ENCODE measurements at places on chromosomes 3 and 15.

DNA sequence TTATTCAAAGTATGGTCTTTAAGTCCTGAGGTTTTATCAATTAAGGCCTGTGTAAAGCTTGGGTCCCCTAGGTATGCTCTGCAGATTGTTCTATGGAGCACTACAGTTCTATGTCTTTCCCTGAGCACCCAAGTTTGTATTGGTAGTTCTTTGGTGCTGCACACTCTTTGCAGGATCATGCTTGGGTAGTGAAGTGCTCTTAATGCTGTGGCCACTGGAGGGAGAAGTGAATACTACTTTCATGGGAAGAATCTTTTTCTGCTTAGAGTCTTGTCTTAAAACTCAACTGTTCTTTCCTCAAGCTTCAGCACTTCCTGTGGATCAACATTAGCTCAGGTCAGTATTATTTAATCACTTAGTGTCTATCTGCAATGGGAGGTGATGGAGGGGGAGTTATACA is 93.6 kb upstream of the CFAP20DC start:
- DNase-seq, result no peak

- DNase-seq, result no peak
Observed at GRCh38 chr3:128881576-128881975, 2.2 kb downstream of the ACAD9 start.

DNA sequence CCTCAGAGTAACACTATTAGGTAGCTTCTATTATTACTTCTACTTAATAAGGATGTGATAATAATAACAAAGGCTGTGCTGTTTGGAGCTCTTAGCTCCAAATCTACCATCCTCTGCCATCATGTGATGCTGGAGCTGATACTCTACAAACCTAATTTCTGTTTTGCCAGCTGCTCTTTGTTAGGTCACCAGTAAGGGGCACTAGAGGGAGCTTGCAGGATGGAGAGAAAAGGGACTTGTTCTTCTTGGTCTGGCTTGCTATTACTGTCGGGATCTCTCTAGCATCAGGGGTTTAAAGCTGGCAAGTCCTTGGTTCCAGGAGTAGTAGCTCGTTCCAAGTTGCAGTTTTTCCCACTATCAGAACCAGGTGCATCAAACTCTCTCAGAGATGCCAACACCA is 194.9 kb upstream of the KBTBD8 start:
- DNase-seq, result peak; percentile 79

- peak; percentile 20 for DNase-seq
Observed at GRCh38 chr3:9279966-9280365, 30.5 kb upstream of the SRGAP3 start.

DNA sequence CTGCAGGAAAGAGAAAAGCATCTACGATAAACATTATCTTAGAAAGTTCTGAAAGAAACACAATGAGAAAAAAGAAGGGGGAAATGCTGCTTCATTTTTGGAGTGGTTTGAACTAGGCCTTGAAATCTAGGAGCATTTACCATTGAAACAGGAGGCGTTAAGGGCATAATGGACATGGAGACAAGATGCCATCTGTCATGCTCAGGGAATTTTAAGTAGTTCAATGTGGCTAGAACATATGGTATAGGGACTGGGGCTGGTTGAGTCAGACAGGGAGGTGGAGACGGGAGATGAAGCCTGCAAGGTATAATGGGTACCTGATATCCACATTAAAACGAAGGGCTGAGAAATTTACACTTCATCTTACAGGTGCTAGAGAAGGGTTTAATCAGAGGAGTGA is 10.4 kb upstream of the PLAAT1 start:
- DNase-seq, result no peak

DNA sequence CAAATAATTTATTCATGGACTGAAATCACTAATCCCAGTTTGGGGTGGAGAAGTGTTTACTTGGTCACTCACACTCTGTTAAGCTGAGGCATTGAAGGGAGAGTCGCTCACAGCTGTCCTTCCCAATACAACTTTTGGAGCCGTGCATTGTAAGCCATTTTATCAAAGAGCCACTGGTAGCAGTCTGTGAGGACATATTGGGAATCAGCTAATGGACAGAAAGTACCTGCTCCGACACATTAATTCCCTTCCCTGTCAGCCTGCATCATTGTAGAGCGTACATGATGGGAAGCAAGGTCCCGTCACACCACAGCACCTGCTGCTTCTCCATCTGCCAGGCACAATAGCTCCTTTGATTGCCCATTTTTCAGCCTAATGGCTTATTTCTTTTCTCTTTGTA is 643.2 kb downstream of the SQOR start:
- DNase-seq, result peak; percentile 43

DNA sequence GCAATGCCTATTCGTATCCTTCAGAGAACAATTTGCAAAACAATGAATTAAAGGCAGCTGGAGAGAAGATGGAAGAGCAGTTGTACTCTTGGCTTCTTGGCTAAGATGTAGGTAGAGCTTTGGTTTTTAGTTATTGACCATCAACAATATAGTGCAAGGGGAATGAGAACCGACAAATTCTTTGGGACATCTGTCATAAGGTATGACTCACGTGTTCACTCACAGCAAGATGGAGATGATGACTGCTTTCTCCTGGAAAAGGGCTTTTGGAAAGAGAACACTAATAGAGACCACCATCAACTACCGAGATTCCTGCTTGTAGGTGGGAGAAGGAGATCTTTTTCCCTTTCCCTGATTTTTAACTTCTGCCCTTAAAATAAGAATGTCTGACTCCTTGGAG is 234.9 kb downstream of the NTRK3 start:
- no peak for DNase-seq

DNA sequence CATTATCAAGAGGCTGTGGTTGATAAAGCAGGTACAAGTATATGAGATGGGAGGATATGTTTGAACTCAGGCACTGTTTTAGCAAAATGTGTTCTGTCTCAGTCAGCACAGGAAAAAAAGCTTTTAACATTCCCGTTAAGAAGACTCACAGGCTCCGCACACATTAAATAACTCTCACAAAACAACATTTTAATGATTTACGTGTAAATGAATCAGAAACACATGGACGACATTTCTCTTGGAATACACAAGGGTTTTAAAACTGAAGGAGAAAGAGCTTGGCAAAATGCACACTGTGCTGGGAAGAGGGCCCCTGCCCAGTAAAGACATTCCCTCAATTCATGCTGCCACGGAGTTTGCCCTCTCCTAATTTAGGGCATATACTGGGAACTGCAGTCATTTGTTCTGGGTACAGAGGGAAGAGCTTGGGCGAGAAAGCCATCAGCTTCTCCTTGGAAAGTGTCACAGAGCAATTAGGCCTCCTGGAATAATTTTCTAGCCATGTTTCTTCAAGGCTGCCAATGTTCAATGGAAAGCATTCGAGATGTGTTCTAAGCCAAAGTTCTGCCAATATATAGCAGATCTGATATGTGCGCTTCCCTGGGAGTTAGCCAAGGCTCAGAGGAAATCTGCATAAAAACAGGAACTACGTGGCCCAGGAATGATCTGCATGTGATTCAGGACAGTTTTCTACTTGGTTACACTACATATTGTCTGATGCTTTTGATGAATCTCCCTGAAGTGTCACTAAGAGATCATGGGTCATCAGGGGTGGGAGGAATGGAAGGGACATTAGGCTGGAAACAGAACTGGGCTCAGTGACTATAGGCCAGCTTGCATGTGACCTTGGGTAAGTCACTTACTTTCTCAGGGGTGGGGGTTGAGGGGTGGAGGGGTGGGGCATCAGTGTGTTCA is 2.2 kb upstream of the MASP1 start:
- DNase-seq, result no peak

DNA sequence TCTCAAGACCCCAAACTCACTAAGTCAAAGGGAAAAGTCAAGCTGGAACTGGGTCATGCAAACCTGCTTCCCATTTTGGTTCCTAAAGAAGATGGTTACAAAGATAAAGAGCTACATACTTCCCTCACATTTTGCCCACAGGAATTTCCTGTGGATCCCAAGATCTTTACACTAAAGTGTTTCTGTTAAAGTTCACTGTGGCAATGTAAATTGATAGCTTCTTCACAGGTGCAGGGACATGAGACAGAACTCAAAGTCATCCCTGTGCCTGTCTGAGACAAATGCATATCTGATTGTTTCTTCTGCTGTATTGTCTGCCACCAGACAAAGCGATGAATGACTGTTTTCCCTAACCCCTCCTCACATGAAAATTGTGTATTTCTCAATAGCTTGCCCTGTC is 567.8 kb downstream of the ZIC1 start:
- DNase-seq, result no peak

DNA sequence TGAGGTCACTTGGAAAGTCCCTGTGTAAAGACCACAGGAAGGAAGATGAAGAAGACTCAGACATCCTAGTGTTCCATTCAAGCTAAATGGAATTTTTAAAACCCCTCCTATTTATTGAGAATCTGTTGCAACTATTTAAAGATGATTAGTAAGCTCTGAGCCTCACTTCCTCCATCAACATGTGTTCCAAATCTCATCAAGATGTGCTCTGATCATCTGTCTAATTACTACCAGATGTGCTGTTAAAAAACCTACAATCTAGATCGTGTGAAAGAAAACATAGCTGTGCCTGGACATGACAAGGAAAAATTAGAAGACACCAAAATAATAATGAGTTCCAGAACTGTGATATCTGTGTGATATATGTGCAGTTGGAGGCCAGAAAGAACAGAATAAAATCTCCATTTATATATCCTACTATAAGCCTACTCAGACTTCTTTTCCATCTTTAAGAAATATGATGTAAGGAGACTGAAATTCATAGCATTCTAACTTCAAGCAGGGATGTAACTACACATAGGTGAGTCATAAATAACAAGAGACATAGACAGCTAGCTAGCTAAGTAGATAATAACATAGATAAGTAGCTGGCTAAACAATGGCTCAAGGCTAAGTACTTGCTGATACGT is 7.8 kb downstream of the XPC start:
- DNase-seq, result no peak

GRCh38 chr15:57356636-57357035 is 19.7 kb upstream of the CGNL1 start:
- no peak for DNase-seq

DNA sequence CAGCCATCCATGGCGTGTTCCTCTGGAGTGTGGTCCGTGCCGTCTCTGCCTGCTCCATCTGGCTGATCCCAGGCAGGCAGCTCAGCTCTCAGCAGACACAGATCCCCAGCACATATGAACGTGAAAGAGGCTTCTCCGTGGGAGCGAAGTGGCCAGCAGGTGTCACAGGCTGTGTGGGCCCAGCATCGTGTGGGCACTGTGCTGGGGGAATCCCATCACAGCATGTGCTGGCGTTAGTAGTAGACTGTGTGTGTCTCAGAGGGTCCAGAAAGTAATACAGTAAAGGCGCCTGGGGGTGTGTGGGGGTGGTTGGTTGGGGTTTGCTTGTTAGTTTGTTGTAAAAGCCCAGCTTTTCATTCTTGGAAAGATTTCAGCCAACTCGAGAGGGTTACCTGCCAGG is 147.6 kb downstream of the IGF1R start:
- DNase-seq, result no peak

Measured in pons (tissue), 1 donor.